ENCODE measurements at places on chromosomes 1 and 21.

DNA sequence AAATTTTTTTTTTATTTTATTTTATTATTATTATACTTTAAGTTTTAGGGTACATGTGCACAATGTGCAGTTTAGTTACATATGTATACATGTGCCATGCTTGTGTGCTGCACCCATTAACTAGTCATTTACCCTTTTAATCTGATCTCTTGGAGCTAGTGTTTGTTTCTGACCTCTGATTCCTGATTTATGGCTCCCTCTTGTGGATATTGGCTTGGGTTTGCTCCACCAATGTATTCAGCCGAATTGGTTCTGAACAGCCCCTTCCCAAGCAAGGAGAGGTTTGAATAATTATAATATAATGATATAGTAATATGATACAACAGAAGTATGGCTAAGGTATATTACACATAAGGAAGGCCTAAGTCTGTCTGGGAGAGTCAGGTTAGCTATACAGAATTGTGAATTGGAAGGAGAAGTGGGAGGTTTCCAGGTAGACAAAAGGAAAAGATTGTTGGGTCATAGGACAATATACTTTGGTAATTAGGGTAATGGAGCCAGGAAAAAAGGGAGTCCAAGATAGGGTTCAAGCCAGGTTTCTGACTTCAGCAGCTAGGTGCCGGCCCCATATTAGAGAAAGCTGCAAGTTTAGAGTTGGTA, 53.1 kb upstream of the HMCN1 start:
- DNase-seq: no peak

GRCh38 chr21:46664316-46664995, 29.0 kb downstream of the PRMT2 start:
- DNase-seq: no peak

DNA sequence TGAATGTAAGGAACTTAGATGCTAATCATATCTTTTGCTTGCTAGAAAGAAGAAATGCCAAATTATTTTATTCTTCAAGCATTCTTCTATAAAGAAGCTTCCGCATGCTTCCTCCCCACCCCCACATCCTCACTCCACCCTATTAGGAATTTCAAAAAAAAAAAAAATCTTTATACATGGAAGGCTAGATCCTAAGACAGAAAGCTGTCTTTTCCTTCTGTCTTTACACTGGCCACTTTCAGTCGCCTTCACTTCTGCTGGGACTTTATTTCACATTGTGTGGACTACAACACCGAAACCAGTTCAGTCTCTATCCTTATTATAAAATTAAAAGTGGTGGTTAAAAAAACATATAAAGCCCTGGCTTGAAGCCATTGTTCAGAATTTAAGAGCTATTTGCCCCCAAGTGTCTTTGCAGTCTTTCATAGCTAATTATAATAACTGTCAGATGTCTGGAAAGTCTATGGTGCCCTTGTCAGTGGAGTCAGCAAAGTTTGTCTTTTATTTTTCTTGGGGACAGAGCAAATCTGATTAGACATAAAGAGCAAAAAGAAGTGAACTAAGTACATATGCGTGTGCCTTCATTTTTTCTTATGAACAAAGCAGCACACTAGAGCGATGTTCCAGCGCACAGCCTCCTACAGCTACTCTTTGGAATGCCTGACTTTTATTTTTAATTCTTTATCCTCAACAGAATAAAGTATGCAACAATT, 297.7 kb downstream of the PTPRC start:
- no peak for DNase-seq

DNA sequence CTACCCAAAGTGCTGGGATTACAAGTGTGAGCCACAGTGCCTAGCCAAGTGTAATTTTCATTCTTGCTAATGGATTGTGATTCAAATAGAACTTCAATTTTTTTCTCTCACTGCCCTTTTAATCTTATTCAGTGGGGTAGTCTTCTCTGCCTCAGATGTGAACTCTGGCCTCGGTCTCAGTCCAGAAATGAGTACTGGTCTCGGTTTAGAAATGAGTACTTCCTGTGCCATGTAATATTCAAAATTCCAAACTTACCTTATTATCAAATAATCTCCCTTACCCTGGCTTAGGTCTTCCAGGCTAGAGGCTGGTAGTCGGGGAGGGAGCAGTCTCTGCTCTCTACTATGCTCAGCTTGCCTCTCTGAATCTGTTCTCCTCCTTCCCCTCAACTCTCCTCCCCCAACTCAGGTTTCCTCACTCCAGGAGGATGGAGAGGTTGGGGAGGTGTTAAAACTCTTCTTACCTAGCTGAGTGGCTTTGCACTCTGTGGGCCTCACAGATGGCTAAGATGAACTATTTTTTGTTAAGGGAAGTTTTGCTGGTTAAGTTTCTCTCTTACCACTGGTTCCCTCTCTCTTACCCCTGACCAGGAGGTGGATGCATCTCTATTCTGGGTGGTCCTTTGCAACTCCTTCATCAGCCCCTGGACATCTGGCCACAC, 4.8 kb upstream of the SLAMF9 start:
- no peak for DNase-seq

DNA sequence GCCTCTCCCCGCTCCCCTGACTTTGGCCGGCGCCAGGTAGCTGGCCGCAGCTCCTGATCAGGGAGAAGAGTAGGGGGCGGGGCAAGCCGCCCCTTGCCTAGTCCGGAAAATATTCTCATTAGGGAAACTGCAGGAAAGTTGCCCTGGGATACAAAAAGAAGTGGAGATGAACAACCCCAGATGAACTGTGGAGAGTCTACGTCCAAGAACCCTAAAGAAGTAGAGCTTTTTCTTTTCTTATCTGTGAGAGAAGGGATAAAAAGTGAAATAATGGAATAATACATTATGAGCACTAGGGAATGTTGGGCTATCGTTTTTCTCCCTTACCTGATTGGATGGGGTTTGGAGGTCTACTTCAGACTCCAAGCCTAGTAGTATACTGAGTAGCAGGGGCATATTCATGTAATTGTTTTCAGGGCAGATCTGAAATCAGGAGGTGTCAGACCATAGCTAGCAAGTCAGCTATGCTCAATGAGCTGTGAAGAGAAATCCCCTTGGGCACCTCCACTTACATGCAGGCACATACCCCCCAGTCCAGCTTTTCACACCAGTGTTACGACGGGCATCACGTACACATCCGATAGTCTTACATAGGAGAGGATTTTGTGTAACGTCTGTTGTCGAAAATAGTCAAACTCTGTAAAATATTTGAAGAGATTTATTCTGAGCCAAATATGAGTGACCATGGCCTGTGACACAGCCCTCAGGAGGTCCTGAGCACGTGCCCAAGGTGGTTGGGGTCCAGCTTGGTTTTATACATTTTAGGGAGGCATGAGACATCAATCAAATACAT, 1.7 kb upstream of the DUSP10 start:
- DNase-seq: no peak

GRCh38 chr21:27636656-27637055, 669.8 kb upstream of the ADAMTS5 start:
- no peak for DNase-seq

DNA sequence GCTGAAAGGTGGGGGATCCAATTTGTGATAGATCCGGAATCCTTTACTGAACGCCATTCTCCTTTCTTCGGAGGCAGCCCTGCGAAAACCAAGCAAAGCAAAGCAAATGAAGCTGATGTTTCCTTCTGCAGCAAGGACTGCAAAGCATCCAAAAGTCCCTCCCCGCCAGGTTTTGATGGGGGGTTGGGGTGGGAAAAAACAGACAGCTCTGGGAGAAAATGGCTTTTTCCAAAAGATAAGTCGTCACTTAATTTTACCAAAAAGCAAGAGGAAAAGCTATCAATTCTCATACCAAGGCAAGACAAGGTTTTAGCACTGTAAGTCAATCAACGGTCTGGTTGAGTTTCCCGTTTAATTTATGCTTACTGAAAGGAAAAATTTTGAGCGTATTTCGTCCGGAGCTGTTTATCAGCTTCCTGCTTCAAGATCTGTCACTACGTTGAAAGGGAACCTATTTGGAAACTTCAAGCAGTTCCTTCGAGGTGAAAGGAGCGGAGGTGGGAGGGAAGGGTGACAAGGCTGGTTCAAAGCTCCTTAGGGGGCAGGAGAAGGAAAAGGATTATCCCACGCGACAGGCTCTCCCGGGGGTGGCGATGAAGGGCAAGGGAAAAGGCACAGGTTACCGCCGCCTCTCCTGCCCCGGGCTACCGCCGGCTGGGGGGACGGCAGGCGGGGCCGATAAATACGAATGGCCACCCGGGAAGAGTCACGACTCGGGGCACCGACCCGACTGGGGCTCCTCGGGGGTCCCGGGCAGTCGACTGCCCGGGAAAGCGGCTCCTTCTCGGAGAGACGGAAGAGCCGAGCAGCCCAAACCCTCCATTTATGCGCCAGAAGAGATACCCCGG, 750 bp downstream of the SYNJ1 start:
- peak; percentile 49 for DNase-seq

- DNase-seq: no peak
These were observed 787.6 kb downstream of the USP25 start for GRCh38 chr21:16517383-16517782.

DNA sequence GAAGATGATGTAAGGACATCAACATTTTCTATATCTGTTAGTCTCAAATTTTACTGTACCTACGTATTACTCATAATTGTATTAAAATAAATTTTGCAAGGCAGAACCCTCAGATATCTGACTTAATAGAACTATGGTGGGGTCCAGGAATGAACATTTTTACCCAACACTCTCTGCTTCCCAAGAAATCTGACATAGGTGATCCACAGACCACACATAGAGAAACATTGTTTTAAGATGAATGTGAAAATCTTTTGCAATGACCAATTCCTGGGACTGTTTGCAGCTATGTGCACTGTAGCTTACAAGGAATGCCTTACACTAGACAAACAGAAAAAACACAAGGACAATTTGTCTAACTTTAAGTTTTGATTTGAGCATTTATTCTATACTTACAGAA, 645.6 kb upstream of the ADGRL2 start:
- DNase-seq: no peak

GRCh38 chr1:109060707-109061106, 15.1 kb downstream of the TAF13 start:
- DNase-seq: no peak

- no peak for DNase-seq
These were observed 423.3 kb upstream of the CAMK1G start for GRCh38 chr1:209160230-209160629.

All from adrenal gland (tissue), 19 donors.